ENCODE measurements at places on chromosomes 2 and 18.

DNA sequence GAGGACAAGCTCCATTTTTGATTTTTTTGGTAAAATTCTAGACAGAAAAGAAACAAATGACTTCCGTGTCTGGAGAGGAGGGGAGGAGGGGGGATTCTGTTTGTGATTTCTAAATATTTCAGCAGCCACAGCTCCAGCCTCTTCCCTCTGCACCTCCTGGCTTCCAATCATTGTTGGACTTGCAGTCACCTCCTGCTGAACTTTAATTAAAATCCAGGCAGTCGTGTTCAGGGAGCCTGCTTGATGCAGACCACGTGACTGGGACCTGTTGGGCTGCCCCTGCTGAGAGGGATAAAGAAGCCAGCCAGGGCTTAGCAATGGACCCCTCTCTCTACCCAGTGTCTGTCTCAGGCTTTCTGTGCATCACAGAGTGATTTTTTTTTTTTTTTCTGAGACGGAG lies 115.1 kb downstream of the SH3BP4 start:
- DNase-seq: no peak

DNA sequence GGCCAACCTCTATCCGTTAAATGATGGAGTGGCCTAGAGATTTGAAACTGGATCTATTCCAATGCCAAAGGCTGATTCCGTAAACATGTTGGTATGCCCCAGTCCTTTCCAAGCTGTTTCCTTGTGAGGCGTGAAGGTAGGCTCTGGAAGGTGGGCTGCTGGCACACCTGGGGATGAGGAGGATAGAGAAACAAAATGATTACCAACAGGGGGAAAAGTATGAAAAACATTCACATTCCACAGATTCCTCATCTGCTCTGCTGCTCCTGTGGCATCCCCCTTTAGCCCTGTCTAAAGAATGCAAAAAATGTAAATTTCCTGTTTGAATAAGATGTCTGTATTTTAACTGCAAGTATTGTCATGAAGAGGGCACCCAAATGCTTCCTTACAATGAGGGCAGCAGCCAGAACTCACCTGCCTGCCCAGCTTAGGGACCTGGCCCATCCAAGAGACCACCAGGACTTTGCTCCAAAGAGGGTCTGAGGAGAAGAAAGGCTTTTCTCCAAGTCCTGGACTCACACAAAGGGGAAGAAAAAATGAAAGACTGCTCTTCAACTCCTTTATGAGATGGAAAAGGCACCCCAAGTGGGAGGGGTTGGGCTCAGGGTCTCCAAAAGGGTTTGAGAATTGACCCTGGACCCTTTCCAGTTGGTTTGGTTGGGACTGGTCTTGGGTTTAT lies 132.3 kb upstream of the PELI1 start:
- DNase-seq: peak; percentile 59

GRCh38 chr2:200348897-200349563 lies 42.5 kb downstream of the SPATS2L start:
- no peak for DNase-seq

- no peak for DNase-seq
These were observed 25.1 kb upstream of the KLHL29 start for GRCh38 chr2:23359631-23360567.

DNA sequence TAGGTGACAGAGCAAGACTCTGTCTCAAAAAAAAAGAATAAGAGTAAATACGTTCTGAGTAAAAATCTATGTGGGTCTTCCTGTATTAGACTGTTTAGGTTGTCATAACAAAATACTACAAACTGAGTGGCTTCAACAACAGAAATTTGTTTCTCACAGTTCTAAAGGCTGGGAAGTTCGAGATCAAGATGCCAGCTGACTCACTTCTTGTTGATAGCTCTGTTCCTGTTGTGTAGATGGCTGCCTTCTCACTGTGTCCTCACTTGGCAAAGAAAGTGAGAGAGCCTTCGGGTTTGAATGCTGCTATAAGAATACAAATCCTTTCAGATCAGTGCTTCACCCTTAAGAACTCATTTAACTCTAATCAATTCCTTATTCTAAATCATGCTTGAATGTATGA lies 430.0 kb upstream of the VWC2L start:
- no peak for DNase-seq

DNA sequence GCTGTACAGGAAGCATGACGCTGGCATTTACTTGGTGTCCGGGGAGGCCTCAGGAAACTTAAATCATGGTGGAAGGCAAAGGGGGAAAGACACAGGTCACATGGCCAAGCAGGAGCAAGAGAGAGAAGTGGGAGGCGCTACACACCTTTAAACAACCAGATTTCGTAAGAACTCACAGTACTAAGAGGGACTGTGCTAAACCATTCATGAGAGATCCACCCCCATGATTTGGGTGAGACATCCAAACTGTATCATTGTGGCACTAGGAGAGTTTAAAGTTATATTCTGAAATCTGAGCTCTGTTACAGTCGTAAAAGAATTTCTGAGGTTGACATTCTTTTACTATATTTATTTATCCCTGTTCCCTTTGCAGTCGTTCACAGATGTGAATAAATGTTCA lies 116.6 kb downstream of the ICA1L start:
- DNase-seq: no peak

- peak; percentile 28 for DNase-seq
These were observed 3.8 kb upstream of the ATP8B1 start for GRCh38 chr18:57806978-57807285.

DNA sequence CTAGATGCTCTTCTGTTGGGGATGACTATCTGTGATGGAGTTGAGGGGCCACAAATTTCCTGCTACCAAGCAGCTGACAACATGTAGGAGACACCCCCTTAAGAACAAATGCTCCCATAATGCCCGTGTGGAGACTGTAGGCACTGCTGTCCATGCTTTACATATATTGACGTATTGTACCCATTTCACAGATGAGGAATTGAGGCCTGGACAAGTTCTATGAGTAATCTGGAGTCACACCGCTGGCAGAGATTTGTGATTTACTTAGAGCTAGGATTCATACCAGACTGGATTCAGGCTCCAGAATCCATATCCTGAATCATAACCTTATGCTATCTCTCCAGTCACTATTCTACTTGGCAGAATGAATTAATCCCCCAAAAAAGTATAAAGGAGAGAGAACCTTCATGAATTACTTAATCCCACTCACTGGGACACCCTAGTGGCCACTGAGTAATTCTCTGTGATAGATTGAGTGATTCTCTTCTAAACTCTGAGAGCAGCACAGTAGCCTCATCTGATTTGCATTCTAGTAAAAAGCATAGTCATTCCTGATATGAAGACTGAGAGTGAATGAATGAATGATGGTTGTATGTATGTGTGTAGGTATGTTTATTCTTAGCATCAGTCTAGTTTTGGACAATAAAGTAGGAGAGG lies 460.7 kb upstream of the MEIS1 start:
- no peak for DNase-seq

- no peak for DNase-seq
These were observed 955 bp downstream of the TTR start for GRCh38 chr18:31592506-31593157.

- DNase-seq: no peak
These were observed 52.4 kb downstream of the DPP4 start for GRCh38 chr2:162021516-162022058.

- DNase-seq: peak; percentile 45
These were observed 140.9 kb downstream of the CAPN13 start for GRCh38 chr2:30666266-30666874.

- DNase-seq: no peak
These were observed 24.5 kb downstream of the RAB10 start for GRCh38 chr2:26058390-26058789.

DNA sequence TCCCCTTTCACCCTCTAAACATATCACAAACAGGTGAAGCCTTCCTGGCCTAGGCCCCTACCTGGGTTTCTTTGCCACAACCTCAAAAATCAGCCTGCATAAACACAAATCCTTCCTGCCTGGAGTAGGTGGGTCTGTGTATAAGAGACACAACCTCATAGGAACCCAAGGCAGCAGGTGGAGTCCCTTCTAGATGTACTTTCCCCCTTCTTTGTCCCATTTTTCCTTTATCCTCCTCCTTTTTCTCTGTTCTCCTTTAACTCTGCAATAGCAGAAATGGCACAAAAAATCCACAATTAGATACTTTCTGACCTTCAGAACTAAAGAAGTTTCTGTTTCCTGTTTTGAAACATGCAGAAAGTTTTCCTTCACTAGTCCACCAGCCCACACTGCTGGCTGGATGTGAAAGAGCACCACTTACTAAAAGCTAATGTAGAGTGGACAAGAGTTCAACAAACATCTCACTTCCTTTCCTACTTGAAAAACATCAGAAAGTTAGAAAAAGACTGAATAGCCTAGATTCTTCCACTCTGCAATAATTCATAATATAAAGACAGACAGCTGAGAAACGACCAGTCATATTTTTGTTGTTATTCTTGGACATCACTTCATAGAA lies 11.2 kb downstream of the SLC40A1 start:
- no peak for DNase-seq

- no peak for DNase-seq
These were observed 9.2 kb downstream of the DLGAP1 start for GRCh38 chr18:4445902-4446301.
